ENCODE measurements at places on chromosomes 13 and 19.

DNA sequence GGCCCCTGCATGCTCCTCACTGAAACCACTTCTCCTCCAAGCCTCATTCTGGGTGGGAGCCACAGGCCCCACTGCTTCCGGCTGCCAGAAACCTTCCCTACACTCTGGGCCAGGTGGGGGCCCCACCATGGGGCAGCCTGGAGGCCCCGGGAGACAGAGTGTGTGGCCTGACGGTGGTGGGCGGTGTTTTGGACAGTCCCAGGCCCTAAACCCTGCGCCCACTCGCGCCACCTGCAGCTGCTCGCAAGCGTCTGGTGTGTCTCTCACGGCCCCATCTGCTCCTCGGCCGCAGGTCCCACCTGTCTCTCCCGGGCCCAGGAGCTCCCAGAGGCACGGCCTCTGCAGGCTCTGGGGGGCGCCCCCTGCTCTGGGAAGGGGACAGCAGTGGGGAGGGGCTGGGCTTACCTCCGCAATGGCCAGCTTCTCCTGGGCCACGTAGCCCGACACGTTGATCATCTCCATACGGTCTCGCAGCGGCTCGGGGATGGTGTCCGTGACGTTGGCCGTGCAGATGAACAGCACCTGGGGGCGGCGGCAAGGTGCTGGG lies 5.6 kb downstream of the RPL36 start:
- no peak for DNase-seq

DNA sequence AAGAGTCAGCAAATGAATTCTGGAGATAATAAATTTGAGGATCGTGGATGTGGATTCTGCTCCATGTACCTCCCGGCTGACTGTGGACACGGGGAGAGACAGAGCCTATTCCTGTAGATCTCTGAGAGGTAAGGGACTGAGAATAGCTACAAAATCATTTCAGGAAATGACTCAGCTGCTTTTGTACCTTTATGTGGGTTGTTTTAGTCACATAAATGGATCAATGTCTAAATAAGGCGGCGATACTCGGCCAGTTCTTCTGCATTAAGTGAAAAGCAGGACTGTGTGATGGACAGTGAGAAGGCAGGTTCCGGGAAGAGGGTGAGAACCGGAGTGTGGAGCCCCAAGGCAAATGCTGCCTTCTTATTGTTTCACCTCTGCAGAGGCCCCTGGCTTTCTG lies 128.1 kb downstream of the EFNB2 start:
- no peak for DNase-seq

GRCh38 chr13:52366291-52366690 lies 39.7 kb downstream of the THSD1 start:
- no peak for DNase-seq

DNA sequence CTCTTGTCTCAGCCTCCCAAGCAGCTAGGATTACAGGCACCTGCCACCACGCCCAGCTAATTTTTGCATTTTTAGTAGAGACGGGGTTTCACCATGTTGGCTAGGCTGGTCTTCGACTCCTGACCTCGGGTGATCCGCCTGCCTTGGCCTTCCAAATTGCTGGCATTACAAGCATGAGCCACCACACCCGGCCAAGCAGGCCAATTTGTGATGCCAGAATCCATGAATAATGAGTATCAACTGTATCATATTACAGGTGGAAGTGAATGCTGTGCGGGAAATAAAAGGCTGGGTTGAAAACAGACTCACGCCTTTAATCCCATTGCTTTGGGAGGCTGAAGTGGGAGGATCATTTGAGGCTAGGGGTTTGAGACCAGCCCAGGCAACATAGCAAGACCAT lies 3.6 kb upstream of the NFILZ start:
- DNase-seq, result no peak

GRCh38 chr13:49649244-49649962 lies 21.1 kb downstream of the ARL11 start:
- no peak for DNase-seq

DNA sequence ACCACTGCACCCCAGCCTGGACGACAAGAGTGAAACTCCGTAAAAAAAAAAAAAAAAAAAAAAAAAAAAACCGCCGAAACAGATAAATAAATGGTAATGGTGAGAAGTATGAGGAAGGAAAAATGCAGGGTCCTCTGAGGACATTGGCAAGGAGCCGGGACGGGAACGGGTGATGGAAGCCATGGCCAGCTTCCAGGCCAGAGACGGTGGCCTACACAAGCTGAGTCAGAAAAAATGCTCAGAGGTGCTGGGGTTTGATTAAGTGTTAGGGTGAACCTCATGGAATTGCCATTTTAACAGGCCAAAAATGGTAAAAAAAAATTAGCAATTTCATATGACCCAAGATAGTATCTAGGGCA lies 866 bp upstream of the ZSWIM4 start:
- no peak for DNase-seq

GRCh38 chr13:103961784-103962183 lies 895.6 kb upstream of the SLC10A2 start:
- no peak for DNase-seq

GRCh38 chr13:105165449-105166125 lies 1369.9 kb downstream of the EFNB2 start:
- no peak for DNase-seq

DNA sequence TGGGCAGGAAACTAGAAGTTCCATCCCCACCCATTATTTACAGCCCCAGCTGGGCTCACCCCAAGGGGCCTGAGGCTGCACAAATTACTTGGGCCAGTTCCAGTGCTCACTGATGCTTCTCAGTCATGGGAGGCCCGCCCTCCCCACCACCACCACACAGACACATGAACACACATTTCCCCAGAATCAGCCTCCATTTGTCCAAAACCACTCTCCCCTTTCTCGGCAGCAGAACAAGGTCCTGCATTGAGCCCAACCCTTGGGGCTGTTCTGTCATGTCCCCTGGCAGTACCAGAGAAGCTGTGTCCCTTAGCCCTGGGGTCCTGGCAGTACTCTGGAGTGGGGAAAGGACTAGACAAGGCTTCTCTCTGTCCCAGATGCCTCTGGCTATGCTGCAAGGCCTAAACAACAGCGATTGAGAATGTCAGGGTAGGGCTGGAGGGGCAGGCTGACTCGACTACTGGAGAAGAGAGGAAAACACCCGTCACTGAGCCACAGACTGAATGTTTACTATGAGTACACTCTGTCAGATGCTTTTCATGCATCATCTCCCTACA lies 21.8 kb downstream of the SAMD4B start:
- DNase-seq, result no peak

DNA sequence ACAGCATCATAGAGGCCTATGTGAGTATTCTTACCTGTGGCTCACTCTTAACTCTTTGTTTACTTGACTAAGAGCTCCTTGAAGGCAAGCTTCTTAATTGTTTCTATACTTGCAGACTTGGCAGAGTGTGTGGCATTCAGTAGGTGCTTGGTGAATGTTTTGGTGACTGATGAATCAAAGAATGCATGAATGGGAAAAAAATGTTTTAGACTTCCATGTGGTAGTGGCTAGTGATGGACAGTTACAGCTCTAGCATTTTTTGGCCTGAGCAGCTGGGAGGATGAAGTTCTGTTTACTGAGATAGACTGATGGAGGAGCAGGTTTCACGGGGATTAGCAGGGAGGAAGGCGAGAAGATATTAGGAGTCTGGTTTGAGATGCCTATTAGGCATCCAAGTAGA lies 13.6 kb downstream of the HAS1 start:
- DNase-seq, result no peak

DNA sequence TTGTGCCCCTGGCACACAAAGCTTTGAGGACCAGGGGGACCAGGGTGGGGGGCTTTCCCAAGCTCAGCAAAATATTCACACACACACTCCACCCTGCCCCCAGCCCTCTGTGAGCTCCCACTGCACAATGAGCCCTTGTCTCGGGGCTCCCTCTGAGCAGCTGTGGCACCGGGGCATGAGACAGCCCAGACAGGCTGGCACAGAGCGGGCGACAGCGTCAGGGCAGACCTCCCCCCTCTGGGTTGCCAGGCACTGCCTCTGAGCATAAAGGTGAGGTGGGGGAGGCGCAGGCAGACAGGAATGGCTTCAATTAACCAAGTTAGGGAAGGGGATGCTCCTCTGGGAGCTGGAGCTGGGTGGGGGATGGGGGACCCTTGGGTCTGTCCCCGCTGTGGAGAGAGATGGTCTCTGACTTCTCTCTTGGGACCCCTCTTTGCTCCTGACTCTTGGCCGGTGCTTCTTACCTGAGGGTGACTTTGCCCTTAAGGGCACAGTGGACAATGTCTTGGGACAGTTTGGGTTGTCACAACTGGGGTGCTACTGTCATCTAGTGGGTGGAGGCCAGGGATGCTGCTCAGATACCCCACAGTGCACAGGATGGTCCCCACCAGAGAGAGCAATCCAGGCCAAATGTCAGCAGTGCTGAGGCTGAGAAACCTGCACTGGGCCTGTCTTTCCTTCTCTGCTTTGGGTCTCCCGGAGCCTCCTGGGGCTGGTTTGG lies 30.3 kb downstream of the LYL1 start:
- DNase-seq, result no peak

GRCh38 chr19:3679581-3679980 lies 20.7 kb downstream of the PIP5K1C start:
- DNase-seq, result no peak

DNA sequence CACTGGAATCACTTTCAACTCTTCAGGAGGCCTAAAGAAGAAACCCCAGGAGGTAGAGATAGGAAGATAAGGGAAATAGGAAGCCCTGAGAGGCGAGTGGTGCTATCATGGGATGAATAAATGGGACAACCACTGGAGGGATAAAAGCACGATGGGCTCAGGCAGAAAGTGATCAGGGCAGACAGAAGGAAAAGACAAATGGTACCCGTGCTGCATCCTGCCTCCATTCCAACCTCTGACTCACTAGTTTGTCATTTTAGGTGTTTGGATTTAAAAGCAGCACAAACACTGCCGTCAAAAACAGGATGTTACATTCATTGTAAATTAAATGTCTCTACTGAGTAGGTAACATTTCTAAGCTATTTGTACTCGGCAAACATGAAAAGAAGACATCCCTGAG lies 314.3 kb upstream of the HTR2A start:
- no peak for DNase-seq

- DNase-seq, result no peak
Measured at GRCh38 chr13:87207280-87208003, 463.7 kb upstream of the SLITRK5 start.

GRCh38 chr13:47008318-47008717 lies 111.5 kb upstream of the HTR2A start:
- DNase-seq, result no peak

DNA sequence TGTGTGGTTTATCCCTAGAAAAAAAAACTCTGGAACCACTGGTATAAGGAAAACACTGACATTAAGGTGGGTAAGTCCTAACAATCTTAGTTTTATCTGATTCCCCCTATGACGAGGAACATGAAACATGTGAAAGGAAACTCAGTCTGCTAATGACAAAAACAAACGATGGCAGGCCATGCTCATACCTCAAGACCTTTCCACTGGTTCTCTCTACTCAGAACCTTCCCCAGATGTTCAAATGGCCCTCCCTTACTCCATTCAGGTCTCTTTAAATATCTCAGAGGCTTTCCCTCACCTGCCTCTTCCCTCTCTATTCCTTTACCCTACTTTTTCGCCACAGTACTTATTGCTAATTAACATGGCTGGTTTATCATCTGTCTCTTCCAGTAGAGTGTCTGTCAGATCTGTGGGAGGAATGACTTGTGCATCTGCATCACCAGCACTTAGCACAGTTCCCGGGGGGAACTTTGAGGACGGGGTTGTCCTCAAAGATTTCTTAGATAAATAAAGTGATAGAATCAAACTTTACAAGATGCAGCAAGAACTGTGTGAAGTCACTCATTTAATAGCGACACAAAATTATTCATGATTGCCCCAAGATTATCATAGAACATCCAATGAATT lies 1.5 kb downstream of the TUBGCP3 start:
- DNase-seq, result no peak
